ENCODE measurements at places on chromosomes 2 and 18.

DNA sequence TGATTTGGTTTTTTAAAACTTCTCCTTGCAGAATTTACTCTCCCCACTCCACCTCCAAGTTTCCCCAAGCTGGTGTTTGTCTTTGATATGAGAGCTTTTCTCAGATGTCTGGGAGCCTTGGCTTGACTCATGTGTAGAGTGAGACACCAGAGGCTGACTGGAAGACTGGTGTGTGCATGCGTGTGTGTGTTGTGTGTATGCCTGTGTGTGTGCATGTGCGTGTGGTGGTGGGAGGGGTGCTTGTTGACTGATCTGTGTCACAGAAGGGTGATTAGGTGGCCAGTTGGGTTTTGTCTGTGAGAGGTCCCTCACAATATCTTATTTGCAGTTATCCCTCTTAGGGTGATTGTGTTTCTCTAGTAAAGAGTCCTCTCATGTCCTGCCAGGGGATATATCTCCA lies 50.5 kb upstream of the HPCAL1 start:
- no peak for DNase-seq

- no peak for DNase-seq
Observed at GRCh38 chr2:14072338-14072737, 560.2 kb upstream of the LRATD1 start.

DNA sequence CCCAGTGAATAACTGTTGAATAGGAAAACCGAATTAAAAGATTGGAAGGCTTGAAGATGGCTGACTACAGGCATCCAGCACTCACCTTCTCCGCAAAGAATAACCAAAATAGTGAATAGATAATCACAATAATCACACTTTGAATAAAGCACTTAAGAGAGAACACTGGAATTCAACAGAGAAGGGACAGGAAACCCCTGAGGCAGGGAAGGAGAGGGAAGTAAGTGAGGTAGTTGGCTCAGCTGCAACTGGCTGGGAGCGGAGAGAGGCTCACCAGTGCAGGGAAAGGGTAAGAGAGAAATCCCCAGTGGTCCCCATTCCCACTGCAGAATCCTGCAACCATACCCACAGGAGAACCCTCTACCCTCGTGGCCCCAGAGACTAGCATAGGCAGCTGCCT lies 246.6 kb upstream of the NCKAP5 start:
- no peak for DNase-seq

- no peak for DNase-seq
Observed at GRCh38 chr2:118249531-118249930, 161.3 kb downstream of the INSIG2 start.

DNA sequence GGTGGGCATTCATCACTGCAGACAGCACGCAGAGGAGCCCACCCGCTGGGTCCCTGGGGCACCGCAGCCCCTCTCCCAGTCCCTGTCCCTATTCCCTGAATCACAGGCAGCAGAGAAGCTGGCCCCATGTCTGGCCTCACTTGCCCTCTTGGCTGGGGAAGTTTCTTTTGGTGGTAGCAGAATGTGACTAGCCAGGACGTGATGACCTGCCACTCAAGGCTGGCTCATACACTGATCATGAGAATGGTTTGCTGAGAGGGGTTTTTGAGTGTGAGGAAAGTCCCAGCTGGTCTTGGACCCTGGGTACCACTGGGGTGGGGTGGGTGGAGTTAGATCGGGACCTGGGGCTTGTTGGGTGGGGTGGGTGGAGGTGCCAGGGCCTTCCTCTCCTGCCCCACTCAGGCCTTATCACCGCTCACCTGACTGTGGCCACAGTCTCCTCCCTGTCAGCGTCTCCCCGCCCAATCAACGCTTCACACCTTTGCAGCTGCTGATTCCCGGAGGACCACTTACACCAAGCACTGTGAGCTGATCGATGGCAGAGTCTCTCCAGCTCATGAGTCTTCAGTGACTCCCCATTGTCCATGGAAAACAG lies 28.9 kb upstream of the FOSL2 start:
- DNase-seq, result no peak

Data from CD4-positive, alpha-beta T cell treated with Interleukin-6 for 4 hours (primary cell).